Effector memory CD8-positive, alpha-beta T cell (primary cell): ENCODE measurements at places on chromosomes 2 and 18.

GRCh38 chr2:42028571-42029148 lies 19.2 kb upstream of the PKDCC start:
- no peak for DNase-seq

DNA sequence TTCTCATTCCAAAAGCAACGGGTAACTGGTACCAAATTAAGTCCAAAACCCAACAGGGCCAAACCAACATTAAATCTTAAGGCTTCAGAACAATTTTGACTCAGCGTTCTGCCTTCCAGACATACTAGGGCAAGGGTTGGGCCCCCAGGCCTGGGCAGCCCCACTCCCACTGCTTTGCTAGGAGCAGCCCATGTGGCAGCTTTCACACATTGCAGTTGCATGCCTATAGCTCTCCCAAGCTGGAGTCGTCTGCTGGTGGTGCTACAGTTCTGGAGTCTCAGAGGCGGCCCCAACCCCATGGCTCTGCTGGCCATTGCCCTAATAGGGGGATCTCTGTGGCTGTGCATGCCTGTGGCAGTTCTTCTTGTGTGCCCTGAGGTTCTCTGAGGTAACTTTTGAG lies 37.6 kb upstream of the CD226 start:
- DNase-seq = no peak

DNA sequence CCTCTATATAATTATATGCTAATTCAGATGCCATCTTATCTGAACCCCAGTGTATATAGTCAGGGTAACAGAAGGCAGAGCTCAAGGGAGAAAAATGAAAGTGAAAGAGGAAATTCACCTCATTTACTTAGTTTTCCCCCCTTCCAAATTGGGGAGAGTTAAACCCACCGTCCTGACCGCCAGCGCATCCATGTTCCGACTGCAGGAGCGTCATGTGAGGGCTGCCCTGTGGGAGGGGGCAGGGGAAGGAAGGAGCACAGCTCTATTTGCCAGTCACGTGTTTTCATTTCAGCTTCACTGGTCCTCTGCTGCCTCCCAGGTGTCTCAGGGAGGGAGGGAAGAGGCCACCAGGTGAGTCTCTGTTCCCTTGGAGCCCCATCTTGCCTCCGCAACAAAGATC lies 13.2 kb downstream of the CNNM4 start:
- DNase-seq = peak; percentile 45

GRCh38 chr2:176138526-176138922 lies 9.0 kb downstream of the HOXD8 start:
- no peak for DNase-seq

DNA sequence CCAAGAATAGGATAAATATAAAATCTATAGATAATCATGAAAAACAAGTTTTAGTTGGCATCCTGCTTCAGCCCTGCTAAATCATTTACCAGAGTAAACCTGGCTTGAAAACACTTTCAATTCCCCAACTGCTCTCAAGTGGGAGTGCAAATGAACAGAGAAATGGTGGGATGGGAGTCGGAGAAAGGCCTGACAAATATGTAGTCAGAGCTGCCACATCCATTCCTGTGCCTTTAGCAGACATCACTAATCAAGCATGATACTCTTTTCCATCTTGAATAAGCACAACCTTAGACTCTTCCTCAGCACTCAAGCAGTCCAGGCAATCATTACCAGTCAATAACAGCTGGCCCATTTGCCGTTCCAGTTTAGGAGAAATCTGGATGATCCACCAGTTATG lies 101.3 kb downstream of the ANKRD44 start:
- no peak for DNase-seq

DNA sequence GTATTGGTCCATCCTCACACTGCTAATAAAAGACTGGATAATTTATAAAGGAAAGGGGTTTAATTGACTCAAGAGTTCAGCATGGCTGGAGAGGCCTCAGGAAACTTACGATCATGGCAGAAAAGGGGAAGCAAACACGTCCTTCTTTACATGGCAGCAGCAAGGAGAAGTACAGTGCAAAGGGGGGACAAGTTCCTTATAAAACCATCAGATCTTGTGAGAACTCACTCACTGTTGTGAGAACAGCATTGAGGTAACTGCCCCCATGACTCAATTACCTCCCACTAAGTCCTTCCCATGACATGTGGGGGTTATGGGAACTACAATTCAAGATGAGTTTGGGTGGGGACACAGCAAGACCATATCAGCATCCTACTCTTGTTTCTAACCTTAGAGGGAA lies 37.0 kb downstream of the SP100 start:
- no peak for DNase-seq

DNA sequence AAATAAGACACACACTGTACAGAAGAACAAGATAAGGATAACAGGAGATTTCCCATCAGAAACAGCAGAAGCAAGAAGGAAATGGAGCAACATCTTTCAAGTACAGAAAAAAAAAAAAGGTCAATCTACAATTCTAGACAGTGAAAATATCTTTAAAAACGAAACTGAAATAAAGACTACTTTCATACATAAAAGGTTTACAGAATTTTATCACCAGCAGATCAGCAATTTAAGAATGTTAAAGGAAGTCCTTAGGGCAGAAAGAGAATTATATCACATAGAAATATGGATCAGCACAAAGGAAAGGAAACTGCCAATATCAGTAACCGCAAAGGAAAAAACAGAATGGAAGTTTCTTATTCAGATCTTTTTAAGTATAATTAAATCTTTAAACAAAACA lies 931.0 kb downstream of the EPHA4 start:
- DNase-seq = no peak

- no peak for DNase-seq
Observed at GRCh38 chr2:109460553-109461324, 153.0 kb downstream of the SEPTIN10 start.

DNA sequence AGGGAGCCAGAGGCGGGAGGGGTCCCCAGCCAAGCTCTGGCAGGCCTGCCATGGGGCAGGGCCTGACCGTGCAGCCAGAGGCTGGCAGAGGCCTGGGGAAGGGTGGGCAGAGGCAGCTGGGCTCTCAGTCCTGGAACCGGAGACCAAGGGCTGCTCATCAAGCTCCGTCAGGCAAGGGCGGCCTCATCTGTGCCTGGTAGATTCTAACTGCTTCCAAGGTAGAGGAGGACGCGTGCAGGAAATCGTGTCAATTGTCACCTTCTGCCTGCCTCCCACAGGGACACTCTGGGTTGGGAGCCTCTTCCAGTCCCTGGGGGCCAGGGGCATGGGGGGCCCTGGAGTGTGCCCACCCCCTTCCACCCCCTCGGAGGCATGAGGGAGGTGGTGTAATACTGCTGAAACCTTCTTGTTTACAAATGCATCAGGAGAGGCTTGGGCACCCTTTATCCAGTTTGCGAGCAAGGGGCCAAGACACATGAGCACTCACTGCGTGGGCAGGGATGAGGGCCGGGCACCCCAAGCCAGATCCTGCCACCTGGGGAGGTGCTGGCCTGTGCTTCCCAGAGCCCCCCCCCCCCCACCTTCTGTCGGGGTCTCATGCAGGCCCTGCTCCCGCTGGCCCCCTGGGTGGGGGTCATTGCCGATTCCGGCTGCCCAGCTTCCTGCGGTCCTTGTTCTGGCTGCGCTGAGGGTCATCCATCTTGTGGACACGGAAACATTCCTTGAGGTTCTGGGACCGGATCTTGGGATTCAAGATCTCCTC lies 9.0 kb downstream of the SNORC start:
- DNase-seq = no peak

- no peak for DNase-seq
Observed at GRCh38 chr2:48568547-48568946, 38.6 kb downstream of the STON1 start.

DNA sequence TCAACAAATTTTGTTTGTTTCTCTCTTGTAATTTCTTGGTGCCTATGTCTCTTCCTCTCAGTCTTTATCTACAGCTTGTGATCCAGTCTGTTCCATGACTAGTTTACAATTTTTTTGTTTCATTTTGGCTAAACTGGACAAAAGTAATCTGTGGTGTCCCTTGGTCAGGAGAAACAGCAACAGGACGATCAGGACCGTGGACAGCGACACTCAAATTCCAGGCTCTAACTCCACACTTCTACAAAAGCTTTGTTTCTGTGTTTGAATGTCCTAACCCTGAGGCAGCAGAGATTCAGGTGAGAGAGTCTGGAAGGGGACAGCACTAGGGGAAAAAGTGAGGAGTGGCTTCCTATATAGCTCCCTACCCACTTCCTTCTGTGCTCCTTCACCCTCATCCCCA lies 593.3 kb upstream of the FANCL start:
- no peak for DNase-seq

DNA sequence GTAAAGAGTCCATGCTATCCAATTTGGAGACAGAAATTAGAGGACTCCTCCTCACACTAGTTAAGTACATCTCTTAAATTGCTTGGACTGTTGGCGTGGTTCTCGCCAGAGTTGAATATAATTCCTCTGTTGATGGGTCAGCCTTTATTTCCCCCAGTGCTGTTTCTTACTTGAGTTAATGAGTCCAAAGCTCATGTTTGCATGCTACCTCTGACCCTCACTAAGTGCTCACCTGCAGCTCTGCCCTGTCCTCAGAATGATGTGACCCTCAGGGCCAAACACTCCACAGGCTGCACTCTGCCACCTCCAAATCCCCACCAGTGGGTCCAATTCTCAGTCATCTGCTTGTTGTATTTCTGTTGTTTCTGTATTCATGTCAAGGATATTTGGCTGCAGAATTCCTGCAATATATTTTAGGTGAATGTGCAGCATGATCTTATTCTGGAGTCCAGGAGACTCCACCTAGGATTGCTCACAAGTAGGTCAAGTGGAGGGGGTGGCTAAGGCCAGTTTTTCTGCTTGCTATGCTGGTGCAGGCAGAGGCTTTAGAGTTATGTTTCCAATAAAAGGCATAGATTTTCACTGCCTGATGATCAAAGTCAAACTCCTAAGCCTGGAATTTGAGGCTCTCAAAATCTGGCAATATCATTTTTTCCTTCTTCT lies 37.8 kb downstream of the RDH14 start:
- DNase-seq = no peak

- DNase-seq = no peak
Observed at GRCh38 chr18:36460854-36461253, 163.3 kb downstream of the FHOD3 start.

DNA sequence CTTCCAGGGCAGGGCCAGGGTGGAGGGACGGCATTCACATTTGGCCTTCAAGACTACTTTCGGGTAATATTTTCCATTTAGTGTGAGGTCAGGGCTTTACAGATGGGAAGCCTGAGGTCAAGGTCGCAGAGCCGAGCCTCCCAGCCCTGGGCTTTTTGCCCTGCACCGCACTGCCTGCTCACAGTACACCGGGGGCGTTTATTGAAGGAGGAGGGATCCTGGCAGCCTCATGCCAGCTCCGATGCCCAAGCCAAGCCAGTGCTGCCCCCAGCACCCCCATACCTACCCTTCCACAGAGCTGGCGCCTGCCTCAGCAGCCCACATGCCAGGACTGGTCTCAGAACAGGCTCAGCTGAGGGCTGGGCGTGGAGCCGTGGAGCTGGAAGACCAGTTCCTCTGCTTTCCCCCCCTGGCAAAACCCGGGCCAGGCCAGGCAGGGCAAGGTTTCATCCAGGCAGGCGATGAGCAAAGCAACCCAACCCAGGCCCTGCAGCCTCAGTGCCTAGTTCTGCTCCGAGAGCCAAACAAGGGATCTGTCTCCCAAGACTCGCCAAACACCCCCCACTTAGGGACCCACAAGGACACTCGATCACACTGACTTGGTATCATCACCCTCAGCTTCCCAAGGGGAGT lies 11.9 kb downstream of the SDC1 start:
- DNase-seq = no peak

- DNase-seq = no peak
Observed at GRCh38 chr2:122634256-122634655, 878.8 kb downstream of the TSN start.

GRCh38 chr2:31475692-31476091 lies 61.1 kb upstream of the XDH start:
- DNase-seq = no peak

DNA sequence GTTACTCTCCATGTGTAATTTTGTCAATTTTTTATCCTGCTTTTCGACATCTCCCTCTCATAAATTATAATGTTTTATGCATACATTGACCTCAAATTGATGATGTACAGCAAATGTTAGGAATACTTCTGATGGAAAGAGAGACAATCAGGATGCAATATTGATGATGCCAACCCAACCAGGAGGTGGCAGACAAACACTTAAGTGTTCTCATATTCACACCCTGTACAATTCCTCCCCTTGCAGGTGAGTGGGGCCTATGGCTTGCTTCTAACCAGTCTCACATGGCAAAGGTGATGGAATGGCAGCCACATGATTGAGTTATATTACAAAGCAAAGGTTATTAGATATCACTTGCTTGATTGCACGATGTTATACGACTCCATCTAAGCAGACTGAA lies 594.3 kb upstream of the REG3G start:
- DNase-seq = no peak

DNA sequence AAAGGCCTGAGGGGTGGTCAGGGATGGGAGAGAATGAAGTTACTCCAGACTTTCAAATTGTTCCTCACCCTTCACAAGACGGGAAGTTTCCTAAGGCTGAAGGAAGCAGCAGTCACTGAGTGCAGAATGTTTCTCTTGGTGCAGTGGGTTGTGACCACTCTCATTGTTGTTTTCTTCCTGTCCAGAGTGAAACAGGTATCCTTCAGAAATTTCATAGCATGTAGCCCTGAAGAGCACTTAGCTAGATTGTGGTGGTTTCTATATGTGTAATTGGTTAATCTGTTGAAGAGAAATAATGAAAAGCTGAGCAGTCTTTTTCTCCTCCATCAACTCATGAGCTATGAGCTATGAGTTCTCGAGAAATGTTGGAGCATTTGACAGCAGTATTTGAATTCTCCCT lies 96.8 kb downstream of the GPD2 start:
- no peak for DNase-seq

GRCh38 chr2:113981404-113982134 lies 91.7 kb downstream of the ACTR3 start:
- DNase-seq = no peak

GRCh38 chr2:49162151-49162550 lies 7.8 kb upstream of the FSHR start:
- no peak for DNase-seq

- DNase-seq = no peak
Observed at GRCh38 chr2:126799301-126799700, 99.4 kb upstream of the TEX51 start.

- no peak for DNase-seq
Observed at GRCh38 chr2:168029071-168029470, 218.3 kb downstream of the STK39 start.

DNA sequence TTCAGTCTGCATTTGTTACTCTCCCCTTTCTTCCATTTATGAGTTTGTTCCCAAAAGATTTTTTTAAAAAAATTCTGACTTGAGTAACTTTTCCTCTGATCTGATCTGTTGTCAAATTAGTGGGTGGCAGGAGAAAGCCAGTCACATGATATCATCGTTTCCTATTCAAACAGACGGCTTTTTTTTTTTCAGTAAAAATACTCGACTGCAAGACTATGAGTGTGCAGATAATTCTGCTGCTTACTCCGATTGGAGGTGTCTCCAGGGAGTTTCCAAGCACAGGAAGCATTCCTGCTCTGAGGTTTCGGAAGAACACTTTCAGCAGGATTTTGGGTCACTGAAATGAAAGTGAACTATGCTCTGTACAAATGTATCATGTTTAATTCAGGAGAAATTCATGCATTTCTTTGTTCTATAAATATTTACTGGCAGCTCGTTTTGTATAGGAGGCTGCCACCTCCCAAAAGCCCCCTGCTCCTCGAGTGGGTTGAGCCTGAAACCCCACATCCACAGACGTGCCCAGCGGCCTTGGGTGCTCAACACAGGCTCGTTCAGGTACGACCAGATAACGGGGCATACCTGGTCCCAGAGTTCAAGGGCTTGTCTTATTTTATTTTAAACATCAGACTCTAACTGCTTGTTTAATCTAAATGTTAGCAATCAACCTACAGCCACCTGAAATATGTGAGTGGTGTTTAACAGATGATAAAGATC lies 126.9 kb upstream of the ZNF516 start:
- DNase-seq = no peak

- DNase-seq = no peak
Observed at GRCh38 chr2:230773039-230773773, 60.6 kb downstream of the CAB39 start.
